ENCODE measurements at places on chromosomes 11 and 22.

DNA sequence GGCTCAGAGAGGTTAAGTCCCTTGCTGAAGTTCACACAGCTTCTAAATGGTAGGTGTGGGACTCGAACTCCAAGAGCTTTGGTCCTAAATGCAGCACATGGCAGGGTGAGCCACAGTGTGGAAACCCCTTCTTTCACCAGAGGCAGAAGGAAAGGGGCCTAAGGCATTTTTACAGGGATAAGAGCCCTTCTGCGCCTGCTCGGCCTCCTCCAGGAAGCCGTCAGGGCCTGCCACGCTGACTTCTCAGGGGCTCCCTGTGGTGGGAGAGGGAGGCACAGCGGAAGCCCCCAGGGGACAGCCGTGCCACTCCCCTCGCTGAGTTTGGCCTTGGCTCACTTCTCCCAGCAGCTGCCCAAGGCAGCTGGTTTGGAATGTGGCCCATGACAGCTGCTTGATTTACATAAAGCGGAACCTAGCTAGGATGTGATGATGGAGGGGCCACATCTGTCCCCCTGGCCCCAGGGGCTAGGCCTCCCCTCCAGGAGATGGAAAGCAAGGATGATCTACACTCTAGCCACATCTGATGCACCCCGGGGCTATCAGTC, 35.4 kb downstream of the CD82 start:
- no peak for DNase-seq

DNA sequence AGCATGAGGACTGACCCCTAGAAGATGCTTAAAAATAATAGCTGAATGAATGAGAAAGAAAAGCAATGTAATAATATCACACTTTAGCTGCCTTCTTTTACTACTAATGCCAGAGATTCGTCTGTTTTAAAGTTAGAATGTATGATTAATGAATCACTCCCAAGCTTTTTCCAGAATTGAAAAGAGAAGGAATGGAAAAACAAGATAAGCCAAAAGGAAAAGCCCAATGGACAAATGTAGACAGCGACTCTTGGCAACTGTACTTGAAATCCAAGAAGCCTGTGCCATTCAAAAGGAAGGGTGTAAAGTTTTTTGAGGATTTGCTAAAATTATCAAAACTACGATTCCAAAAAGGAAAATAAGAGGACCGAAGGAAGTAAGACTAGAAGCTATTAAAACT, 40.8 kb upstream of the PAMR1 start:
- no peak for DNase-seq

GRCh38 chr11:30344085-30344484, 21.2 kb downstream of the ARL14EP start:
- DNase-seq = no peak

DNA sequence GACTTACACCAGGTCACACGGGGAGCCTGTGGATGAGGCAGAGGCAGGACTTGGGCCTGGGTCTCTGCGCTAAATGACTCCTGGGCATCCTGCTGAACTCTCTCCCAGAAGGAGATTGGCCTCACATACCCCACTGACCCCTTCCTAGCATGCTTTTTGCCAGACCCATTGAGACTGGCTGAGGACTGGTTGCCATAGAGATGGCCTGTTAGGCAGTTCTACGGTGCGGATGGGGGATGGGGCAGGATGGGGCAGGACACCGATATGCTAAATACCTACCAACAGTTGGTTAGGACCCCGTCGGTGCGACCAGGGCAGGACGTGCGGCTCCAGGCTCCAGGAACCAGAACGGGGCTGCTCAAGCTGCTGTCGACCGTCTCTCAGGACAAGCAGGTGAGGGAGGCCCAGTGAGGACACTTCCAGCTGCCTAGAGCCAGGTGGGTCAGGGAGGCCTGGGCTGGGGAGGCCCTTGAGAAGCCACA, at the start of gene TSGA10IP:
TSS of gene TSGA10IP (plus strand) at position 51 of the 482 bp plus-strand sequence. CDS start at position 247, 196 bp downstream.
- DNase-seq = no peak

DNA sequence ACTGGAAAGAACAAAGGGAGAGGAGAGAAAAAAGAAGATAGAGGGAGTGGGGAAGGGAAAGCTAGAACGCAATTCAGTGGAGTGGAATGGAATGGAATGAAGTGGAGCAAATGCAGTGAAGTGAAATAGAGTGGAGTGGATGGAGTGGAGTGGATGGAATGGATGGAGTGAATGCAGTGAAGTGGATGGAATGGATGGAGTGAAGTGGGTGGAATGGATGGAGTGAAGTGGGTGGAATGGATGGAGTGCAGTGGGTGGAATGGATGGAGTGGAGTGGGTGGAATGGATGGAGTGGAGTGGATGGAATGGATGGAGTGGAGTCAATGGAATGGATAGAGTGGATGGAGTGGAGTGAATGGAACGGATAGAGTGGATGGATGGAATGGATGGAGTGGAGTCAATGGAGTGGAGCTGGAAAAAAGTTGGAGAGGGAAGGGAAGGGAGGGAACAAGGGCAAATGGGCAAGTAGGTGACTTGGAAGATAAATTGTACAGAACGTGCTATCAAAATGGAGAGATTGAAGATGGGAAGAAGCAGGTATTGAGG, 13.9 kb downstream of the IFITM10 start:
- DNase-seq = no peak

GRCh38 chr11:101974255-101974654, 57.9 kb upstream of the ANGPTL5 start:
- DNase-seq = no peak

DNA sequence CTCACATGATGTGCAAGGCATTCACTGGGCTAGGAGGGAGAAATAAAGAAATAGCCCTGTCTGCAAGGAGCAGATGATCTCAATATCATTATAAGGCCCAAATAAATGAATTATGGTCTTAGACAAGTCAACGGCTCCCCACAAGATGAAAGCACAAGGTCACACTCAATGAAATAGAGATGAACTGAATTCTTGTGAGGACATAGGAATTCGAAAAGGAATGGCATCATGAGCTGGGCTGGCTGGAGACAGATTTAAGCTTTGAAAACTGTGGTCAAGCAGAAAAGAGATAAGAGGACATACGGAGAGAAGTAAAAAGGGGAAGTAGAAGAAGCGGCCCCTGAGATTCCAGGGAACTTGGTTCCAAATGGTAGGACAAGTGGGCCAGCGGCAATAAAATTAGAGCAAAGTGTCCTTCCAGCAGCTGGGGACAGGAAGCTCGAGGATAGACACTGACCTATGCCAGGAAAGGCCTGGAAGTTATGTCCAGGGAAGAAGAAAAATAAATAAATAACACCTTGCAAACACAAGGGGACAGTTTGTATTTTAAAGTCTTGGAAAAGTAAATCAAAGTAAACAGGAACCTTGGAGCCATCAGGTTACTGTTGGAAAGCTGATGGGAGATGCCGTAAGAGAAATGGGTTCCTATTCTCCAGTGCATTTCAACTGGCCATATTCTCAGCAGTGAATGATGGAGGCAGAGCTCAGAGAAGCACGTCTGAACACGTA, 37.8 kb downstream of the GALNT18 start:
- no peak for DNase-seq

DNA sequence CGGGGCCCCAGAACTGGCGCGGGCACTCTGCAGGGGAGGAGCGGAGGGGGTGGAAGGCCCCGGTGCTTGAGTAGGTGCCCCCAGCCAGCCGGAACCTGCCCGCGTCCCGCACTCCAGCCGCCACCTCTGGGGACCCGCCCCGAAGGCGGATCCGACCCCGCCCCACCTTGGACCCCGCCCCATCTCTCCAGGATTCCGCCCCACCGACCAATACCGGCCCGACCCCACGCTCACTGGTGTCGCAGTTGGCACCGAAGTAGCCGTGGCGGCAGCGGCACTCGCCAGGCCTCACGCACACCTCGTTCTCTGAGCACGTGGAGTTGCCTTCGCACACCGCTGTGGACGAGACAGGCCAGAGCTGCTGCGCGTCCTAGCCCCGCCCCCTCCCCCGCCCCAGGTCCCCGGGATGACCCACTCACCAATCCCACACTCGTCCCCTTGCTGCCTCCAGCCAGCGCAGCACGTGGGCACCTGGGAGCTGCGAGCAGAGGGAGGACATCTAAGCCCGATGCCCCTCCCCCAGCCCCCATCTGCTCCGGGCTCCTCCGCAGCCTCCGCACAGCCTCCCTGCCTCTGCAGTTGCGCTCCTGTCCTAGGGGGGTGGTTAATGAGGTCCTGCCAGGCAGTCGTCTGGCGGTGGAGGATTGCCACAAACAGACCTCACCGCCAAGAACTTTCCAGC, 6.0 kb downstream of the SCARF2 start:
- DNase-seq = no peak

GRCh38 chr11:48116437-48117228, 100.0 kb upstream of the OR4B1 start:
- DNase-seq = no peak

- DNase-seq = no peak
These were observed 65.2 kb upstream of the SESN3 start for GRCh38 chr11:95296165-95296564.

GRCh38 chr11:20353829-20354434, 9.6 kb upstream of the HTATIP2 start:
- DNase-seq = no peak

DNA sequence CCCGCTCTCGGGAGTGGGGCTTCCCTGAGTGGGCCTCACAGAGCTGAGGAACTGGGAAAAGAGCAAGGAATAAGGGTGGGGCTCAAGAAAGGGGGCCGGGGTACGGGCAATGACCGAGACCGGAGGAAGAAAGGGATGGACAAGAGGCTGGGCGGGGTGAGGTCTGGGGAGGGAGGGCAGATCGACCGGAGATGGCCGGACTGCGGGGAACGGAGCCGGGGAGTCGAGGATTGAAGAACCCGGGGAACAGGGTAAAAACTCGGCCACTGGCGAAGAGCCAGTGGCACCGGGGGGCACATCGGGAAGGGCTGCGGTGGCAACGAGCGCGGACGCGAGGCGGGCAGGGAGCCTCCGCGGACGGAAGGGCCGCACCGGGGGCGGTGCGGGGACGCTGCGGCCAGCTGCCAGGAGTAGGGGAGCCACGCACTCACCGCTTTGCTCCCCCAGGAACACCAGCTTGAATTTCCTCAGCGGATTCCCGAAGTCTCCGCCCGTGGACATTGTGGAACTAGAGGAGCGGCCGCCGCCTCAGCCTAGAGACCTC, 667 bp downstream of the RAB6A start:
- no peak for DNase-seq

DNA sequence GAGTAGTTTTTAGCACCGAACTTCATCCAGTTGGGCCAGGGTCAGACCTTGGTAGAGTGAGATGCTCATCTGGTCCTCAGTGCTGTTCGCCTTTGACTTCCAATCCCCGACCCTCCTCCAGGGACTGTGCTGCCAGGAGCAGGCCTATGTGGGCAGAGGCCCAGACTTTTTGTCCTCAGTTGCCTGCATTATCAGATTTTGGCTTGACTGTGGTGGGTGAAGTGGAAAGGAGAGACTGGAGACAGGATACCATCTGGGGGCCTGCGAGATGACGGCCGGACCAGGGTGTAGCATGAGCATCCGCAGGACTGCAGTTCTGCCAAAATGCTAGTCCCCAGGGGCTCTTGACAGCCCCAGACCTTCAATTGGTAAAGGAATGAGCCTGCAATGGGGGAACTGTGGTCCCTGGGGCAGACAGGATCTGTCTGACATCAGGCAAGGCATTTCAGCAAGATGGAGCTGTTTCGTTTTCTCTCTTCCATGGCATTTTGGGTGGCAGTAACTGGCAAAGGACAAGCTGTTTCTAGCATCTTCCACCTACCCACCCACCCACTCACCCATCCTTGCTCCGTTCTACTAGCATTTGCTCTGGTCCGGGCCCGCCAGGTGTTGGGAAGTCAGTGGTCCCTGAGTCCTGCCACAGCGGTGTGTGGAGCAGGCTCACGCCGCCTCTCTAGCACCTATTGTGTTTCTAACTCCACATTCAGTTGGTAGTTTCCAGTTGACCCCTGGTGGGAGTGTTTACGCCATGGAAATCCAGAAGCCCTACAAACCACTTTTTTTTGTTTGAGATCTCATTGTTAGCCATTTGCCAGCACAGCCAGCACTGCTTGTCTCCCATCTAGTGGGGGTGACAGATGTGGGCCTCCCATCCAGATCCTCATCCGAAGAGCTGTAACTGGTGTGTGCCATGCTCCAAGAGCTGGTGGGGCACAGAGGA, 53.5 kb downstream of the OTOG start:
- DNase-seq = no peak

DNA sequence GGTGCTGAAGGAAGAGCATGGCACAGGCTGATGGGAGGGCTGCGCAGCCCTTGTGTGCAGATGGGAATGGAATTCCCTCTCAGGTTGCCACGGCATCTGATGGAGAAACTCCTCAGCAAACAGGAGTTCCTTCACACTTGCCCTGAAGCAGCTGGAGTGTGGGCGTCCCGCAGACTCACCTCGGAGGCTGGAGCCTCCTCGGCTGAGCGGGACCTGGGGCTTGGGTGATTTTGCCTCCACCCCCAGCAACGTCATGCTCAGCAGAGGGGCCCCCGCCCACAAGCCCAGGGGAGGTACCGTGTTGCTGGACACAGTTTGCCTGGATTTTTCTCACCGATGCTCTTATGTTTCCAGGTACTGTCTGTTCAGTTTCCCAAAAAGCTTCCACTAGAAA, 63.4 kb downstream of the MYO7A start:
- DNase-seq = no peak
